ENCODE measurements at places on chromosomes 5 and 9.

GRCh38 chr9:114906922-114907571, 23.3 kb downstream of the TNFSF8 start:
- DNase-seq: no peak

- DNase-seq: peak; percentile 78
Measured at GRCh38 chr5:14250084-14250695, 107.0 kb downstream of the TRIO start.

GRCh38 chr5:162683284-162683683, 615.7 kb downstream of the GABRG2 start:
- DNase-seq: no peak

- no peak for DNase-seq
Measured at GRCh38 chr9:91101611-91102168, 260.0 kb downstream of the AUH start.
